ENCODE measurements at places on chromosomes 2 and 18.

- DNase-seq: no peak
Measured at GRCh38 chr2:26515771-26516170, 37.8 kb upstream of the OTOF start.

GRCh38 chr2:161353543-161353942 is 45.3 kb downstream of the PSMD14 start:
- DNase-seq: no peak

GRCh38 chr2:126877861-126878565 is 20.7 kb upstream of the TEX51 start:
- no peak for DNase-seq

GRCh38 chr18:48733643-48734253 is 194.9 kb downstream of the CTIF start:
- DNase-seq: peak; percentile 84

DNA sequence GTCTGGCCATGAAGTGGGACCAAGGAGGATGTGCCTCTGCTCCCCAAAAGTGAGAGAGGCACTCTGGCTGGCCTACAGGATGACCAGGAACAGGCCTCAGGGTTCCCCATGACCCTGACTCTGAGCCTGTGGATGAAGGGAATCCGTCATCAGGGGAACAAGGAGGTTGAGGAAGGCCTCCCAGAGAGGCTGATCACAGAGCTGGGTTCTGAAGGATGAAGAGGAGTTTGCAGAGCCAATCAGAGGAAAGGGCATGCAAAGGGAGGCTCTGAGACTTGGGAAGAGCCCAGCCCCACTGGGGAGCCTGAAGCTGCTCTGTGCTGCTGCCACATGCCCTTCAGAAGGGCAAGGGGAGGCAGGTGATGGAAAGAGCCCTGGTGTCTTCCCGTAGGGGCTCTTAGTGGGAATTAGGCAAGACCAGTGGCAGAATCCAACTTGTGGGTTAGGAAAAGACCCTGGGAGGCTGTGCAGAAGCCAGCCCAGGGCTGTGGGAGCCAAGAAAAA is 141.3 kb upstream of the ID2 start:
- no peak for DNase-seq

- DNase-seq: no peak
Measured at GRCh38 chr2:11365096-11365879, 20.9 kb upstream of the ROCK2 start.

DNA sequence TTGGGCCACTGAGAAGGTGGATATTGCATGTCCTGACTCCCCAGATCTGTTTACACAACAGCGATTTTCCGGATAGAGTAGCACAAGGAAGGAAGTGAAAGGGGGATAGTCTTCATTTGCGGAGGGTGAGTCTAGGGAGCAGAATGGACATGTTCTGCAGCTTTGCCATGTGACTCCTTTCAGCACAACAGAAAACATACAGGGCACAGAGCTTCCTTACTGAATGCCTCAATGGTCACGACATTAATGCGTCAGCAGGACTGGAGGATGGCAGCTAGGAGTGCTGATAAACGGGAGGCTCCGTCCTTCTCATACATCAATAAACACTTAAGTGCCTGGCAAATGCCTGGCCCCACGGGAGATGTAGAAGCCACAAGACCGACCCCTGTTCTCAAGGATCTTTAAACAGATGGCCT is 163.0 kb downstream of the FAM210A start:
- no peak for DNase-seq

DNA sequence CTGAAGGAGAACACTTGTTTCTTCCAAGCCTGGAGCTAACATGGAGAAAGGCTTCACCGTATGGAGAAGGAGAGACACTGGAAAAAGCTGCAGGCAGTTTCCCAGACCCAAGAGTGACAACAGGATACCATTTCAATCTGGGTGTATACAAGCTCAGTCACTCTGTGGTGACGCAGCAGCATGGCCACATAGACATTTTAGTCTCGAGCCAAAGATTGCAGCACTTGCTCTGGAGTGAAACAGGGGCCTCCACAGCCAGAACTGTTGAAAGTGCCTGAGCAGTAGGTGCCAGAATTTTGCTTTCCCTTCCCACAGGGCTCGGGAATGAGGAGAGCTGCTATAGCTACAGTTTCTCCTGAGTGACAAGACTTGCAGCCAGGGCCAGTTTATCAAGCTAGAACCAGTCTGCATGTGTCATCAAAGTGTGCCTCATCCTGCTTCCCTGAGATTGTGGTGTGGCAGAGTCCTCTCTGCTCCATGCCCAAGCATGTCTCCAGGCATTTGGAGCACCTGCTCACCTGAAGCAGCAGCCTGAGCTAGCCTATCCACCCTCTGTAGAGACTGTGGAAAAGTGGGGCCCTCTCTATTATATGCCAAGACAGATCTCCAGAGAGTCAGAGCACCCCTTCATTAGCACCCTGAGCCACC is 234.6 kb upstream of the CDH19 start:
- no peak for DNase-seq

GRCh38 chr2:149152469-149152953 is 114.0 kb downstream of the LYPD6B start:
- no peak for DNase-seq

DNA sequence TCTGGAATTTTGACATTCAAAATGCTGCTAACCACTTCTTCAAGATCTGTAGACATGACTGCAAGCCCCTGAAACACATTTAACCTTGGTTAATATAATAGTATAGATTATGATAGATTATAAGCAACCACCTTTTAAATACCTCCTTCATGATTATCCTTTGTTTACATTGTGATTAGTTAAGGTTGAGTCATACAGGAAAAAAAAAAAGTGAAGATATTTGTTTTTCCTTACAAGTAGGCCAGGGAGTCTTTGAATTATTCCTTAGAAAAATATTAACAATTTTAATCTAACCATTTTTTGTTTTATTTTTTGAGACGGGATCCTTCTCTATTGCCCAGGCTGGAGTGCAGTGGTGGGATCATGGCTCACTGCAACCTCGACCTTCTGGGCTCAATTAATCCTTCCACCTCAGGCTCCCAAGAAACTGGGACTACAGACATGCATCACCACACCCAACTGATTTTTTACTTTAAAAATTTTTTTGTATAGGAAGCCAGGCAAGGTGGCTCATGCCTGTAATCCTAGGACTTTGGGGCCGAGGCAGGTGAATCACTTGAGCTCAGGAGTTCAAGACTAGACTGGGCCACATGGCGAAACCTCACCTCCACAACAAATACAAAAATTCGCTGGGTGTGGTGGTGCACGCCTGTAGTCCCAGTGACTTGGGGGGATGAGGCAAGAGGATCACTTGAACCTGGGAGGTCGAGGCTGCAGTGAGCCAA is 99.4 kb downstream of the SLC39A10 start:
- DNase-seq: no peak

- no peak for DNase-seq
Measured at GRCh38 chr18:43887491-43887890, 610.2 kb upstream of the SYT4 start.

GRCh38 chr18:75926811-75927210 is 499.3 kb upstream of the SMIM21 start:
- DNase-seq: no peak

GRCh38 chr18:8480506-8481328 is 128.5 kb upstream of the RAB12 start:
- peak; percentile 60 for DNase-seq

DNA sequence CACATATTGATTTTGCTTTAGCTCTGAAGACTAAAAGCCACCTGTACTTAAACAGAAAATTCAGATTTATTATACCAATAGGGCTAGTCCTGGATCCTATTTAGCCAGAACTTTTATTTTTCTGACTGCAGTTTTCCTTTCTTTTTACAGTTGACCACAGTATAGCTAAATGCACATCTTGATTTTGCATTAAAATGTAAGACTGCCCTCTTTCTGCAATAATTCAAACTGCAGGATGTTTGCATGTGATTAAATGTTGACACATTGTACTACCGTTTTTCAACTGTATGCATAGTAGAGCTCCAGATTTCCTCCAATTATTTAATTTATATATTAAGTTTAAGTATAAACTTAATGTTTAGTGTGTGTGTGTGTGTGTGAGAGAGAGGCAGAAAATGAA is 1262.9 kb downstream of the SUCLG1 start:
- no peak for DNase-seq

DNA sequence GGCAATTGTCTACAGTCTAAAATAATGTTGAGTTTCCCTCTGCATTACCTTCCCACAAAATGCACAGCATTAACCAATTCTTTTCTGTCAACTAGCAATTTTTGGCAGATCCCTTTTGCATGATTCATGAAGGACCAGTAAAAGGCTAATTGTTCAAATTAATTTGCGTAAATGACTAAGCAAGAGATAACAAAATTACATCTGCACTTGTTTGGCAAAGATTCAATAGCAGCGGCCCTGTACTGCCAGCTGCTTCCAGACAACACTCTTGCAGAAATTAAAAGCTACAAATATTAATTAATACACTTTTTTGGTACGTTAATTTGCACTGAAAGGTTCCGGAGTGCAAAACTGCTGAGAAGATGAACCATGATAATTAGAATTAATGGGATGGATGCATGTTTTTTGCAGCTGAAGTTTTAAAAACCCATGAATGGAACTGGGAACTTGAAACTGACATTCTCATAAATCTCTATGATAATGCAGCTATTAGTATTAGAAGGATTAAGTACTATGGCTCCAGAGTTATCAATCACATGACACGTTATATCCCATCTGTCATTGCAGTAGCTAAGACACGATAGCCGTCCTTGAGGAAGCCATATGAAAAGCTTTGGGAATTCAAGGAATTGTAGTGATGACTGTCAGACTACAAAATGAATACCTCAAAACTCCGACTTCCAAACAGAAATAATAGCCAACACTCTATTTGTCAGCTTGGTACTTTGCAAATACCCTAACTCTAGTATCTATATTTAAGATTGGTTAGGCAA is 1268.3 kb upstream of the ACVR2A start:
- no peak for DNase-seq

DNA sequence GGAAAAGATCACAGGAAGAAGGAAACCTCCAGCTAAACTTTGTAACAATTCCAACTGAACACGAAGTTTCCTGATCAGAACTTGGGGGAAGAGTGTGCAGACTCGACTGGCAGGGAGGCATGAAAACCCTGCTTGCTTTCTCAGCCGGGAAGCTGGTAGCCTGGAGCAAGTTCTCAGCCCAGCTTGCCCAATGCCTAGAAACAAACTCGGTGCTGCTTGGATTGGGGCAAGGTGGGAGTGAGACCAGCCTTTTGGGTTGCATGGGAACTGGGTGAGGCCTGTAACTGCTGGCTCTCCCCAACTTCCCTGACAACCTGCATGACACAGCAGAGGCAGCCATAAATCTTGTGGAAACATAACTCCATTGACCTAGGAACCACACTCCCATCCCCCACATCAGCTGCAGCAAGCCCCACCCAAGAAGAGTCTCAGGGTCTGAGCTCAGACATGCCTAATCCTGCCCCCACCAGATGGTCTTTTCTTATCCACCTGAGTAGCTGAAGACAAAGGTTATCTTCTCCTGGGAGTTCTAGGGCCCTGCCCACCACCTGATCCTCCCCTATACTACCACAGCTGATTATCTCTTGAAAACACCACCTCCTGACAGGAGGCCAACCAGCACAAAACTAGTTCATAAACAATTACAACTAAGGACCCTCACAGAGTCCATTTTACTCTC is 1859.7 kb upstream of the CELF4 start:
- no peak for DNase-seq

DNA sequence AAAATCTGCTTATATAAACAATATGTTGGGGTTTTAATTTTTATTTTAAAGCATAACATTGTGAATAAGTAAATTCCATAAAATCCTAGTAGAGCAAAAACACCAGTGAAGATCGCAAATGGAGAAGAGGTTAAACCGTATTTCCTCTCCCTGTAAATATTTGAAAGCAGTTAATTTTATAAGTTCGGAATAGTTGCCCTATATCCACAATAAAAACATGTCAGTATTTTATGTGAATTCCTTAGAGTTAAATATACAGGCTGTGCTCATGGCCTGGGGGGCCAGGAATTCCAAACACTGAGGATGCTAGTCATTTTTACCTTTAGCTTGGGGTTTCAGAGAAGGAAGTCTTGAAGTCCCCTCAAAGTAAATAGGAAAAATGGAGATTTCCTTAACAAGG is 135.0 kb downstream of the FIGN start:
- peak; percentile 36 for DNase-seq

DNA sequence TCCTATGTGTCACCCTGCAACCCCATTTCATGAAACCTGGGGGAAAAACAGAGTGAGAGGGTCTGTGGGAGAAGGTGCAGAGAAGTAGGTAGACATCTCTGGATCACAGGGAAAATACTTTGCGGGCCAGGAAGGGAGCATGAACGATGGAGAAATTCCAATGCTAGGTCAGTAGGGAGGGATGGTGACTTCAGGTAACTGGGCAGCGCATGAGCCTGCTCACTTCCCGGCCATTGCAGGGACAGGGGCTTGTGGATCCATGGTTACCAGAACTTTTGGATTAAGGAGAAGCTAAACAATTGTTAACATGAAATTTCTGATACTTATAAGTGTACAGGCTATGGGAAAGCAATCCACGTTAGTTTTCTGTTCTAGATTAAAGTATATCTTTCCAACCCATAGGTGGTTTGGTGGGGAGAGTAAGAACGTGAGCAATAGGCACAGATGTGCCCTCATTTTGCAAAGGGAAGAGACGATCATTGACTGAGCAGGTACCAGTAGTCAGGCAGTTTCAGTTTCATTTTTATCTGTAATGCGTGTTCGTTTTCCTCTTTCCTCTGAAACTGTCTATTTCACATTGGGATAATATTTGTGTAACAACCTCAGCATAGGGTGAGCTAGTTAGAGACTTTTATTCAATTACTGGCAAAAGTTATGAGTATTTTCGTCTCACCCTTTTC is 65.0 kb downstream of the NYAP2 start:
- DNase-seq: no peak

- DNase-seq: no peak
Measured at GRCh38 chr2:45343251-45344017, 267.6 kb downstream of the SRBD1 start.

- DNase-seq: no peak
Measured at GRCh38 chr2:101858910-101859309, 132.8 kb upstream of the IL1R2 start.

- no peak for DNase-seq
Measured at GRCh38 chr2:17263570-17263968, 254.7 kb downstream of the RAD51AP2 start.
